ENCODE measurements at places on chromosomes 1 and 21. TPM values are rescaled to one million over a fixed set of nuclear protein-coding genes. Genes with fewer than 3 reads are reported as not detected.

- peaks cover 11% of the 10 kb centered on the region for H3K27me3 ChIP-seq
- H3K4me1 ChIP-seq, result no peaks in the 10 kb centered on the region
- no peak for DNase-seq
- peaks cover 6% of the 10 kb centered on the region for H3K36me3 ChIP-seq
- no peak overlapping the region for H3K4me3 ChIP-seq
These were observed 54.2 kb upstream of the SLC44A3 start for GRCh38 chr1:94765958-94766357.

- no peak overlapping the region for H3K27ac ChIP-seq
- no peaks in the 10 kb centered on the region for H3K4me1 ChIP-seq
- DNase-seq, result no peak
- no peak overlapping the region for H3K4me3 ChIP-seq
- H3K27me3 ChIP-seq, result no peaks in the 10 kb centered on the region
These were observed 406.7 kb downstream of the NTNG1 start for GRCh38 chr1:107547363-107548155.

The ARHGEF16 gene
- total RNA-seq, result 3.2 TPM

DNA sequence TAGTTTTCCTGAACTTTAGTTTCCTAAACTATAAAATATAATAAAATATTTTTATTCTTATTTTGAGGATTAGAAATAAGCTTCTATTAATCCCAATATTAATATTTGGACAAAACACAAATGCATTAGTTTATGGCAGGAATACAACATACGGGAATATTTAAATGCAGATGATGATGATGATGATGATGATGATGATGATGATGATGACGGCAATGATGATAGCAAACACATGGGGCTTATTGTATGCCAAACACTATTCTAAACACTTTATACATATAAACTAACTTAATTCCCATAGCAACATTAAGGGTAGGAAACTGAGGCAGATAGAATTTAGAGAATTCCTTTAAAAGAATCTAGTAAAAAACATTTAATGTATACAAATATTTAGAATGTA lies 541.5 kb upstream of the BEND5 start:
- no peak overlapping the region for H3K4me3 ChIP-seq
- no peaks in the 10 kb centered on the region for H3K4me1 ChIP-seq
- H3K27ac ChIP-seq, result no peak overlapping the region
- no peaks in the 10 kb centered on the region for H3K27me3 ChIP-seq
- DNase-seq, result no peak

DNA sequence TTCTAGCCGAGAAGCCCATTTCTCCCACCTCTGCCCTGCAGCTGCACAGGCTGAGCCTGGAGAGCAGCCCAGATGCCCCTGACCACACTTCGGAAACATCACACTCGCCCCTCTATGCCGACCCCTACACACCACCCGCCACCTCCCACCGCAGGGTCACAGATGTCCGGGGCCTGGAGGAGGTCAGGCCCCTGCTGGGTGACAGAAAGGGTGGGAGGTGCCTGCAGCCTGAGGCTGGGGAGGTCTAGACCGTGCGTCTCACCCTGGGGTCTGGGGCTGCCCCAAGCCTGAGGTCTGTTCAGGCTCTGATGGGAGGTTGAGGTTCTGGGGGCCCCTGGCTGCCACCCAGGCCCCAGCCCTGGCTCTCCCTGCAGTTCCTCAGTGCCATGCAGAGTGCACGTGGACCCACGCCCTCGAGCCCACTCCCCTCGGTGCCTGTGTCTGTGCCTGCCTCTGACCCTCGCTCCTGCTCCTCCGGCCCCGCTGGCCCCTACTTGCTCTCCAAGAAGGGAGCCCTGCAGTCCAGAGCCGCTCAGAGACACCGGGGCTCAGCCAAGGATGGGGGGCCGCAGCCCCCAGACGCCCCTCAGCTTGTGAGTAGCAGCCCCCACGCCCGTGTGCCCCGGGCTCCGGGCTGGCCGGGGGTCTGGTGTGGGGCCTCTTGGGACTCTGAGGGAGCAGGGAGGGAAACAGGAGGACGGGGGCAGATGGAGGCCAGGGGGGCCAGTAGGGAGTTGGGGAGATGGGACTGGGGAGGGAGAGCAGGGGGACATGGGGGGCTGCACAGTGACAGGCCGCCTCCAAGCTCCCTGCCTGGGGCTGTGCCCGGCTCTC lies 7.4 kb downstream of the PLEKHN1 start:
- no peaks in the 10 kb centered on the region for H3K36me3 ChIP-seq
- no peaks in the 10 kb centered on the region for H3K27me3 ChIP-seq

GRCh38 chr1:3234956-3235355 lies 166.0 kb downstream of the PRDM16 start:
- H3K27ac ChIP-seq, result no peak overlapping the region
- DNase-seq, result no peak
- peaks cover 3% of the 10 kb centered on the region for H3K27me3 ChIP-seq
- H3K36me3 ChIP-seq, result no peaks in the 10 kb centered on the region
- H3K4me1 ChIP-seq, result no peaks in the 10 kb centered on the region
- no peak overlapping the region for H3K4me3 ChIP-seq

DNA sequence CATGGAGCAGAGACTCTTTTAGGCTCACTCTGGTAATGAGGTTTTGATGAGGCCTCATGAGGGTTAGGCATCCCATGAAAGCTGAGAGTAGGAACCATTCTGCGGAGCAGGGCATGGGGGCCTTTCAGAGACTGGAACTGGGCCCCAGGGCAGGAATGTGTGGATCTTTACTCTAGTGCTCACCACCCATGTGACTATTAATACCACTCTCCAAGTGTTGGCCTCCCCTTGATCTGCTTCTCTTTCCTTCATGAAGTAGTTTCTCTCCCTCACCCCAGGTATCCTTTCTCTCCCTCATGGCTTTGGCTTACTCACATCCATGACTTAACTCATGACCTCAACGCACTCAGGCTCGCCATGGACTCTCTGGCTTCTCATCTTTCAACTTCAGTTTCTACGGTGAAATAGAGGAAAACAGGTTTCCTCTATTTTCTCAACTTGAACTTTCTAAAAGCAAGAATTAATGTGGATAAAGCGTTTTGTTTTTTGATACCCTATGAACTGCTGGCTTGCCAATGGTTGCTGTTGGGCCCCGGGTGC lies 50.5 kb upstream of the GADD45A start:
- H3K4me1 ChIP-seq, result no peaks in the 10 kb centered on the region
- no peaks in the 10 kb centered on the region for H3K36me3 ChIP-seq

The KLF17 gene
- total RNA-seq, result not detected

DNA sequence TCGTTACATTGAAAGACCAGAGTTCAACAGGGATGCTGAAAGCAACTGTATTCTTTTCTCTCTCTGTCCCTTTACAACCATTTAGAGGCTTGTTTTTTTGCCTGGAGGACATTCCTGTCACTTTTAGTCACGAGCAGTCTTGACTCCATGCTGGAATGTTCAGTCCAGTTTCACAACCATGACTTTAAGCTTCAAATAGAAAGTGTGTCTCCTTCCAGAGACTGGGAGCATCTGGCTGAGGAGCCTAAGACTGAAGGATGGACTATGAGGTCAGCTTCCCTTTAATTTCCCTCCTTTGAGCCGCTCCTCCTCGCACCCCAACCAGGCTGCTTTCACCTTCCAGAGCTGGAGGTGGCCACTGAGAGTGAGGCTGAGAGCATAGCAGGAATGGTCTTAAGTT lies 10.5 kb upstream of the RYR2 start:
- peaks cover 14% of the 10 kb centered on the region for H3K4me1 ChIP-seq
- peak overlapping the region; percentile 16 for H3K27ac ChIP-seq
- H3K27me3 ChIP-seq, result no peaks in the 10 kb centered on the region
- no peak overlapping the region for H3K4me3 ChIP-seq
- no peak for DNase-seq

- H3K27ac ChIP-seq, result no peak overlapping the region
- H3K4me3 ChIP-seq, result no peak overlapping the region
- no peaks in the 10 kb centered on the region for H3K36me3 ChIP-seq
- peaks cover 14% of the 10 kb centered on the region for H3K4me1 ChIP-seq
- no peak for DNase-seq
- no peaks in the 10 kb centered on the region for H3K27me3 ChIP-seq
These were observed 9.7 kb downstream of the ALPL start for GRCh38 chr1:21518774-21519455.

DNA sequence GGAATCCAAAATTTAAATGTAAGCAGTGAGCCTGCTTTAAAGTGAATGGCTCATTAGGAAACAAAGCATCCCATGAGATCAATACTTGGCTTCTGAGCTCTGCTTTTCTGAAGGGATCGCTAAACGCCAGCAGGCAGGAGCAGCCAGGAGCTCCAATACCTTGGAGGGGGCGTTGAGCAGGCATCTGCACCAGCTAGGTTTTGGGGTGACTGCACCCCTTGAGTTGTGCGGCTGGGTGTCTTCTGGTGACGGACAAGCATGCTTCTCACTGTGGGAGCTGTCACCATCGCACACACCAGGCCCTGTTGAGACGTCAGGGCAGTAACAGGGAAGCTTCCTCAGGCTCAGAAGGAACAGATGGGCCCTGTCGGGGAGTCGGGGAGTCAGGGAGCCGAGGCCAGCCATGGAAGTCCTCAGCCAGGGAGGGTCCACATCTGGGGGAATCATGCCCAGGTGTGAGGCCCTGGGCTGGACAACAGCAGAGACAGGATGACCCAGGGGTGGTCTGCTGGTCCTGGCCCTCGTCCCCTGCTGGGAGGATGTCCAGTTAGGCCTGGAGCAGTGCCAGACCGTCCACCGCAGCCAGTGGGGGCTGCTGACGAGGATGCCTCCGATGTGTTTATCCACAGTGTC lies 57.9 kb upstream of the ADARB1 start:
- peak overlapping the region; percentile 56 for H3K27ac ChIP-seq
- H3K4me3 ChIP-seq, result no peak overlapping the region
- H3K27me3 ChIP-seq, result no peaks in the 10 kb centered on the region
- H3K4me1 ChIP-seq, result peaks cover 45% of the 10 kb centered on the region
- no peak for DNase-seq

DNA sequence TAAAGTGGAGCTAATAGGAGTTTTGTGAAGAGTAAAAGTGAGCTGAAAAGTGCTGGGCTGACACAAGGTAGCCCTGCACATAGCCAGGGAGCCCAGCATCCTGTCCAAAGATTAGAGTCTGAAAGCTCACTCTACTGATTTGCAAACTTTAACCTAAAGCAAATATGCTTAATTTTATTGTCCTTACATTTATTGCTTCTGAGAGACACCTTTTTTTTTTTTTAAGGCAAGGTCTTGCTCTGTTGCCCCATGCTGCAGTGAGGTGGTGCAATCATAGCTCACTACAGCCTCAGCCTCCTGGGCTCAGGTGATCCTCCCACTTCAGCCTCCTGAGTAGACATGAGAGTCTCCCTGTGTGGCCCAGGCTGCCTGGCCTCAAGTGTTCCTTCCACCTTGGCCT lies 16.5 kb downstream of the MGST3 start:
- H3K4me1 ChIP-seq, result peaks cover 7% of the 10 kb centered on the region
- no peak overlapping the region for H3K4me3 ChIP-seq

DNA sequence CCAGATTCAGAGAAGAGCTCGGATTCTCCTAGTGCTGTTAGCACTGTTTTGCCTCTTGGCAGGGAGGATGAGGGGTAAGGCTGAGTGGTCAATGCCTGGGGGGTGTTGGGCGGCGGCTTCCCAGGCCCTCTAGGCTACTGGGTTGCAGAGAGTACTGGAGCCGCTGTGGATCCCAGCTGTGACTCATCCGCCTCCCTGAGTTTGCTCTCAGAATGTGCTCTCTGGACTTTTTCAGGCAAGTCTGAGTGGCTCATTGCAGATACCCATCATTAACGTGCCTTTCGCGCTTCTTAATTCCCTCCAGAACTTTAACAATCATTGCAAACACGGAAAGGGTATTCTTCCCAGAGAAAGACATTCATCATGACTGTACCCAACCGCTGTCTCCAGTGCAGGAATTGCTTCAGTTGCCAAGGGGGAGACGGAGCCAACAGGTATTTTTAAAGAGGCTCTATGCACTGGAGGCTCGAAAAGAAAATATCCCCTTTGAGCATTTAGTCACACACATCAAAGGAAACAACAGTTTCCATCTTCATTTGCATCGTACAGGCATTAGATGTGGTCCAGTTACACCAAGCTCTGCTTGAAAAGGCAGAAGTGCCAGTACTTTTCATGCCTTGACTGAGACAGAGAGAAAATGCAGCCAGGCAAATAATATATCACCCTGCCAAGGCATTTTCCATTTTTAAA lies 14.4 kb upstream of the CAMTA1 start:
- DNase-seq, result no peak
- H3K27me3 ChIP-seq, result peaks cover 2% of the 10 kb centered on the region
- peaks cover 20% of the 10 kb centered on the region for H3K4me1 ChIP-seq
- peak overlapping the region; percentile 20 for H3K4me3 ChIP-seq

The SHE gene
- not detected for total RNA-seq

- peaks cover 71% of the 10 kb centered on the region for H3K36me3 ChIP-seq
- peak overlapping the region; percentile 88 for H3K27ac ChIP-seq
- H3K4me3 ChIP-seq, result no peak overlapping the region
- DNase-seq, result no peak
These were observed 32.5 kb downstream of the ADAMTS5 start for GRCh38 chr21:26934383-26934782.

The FCGR3B gene
- total RNA-seq, result not detected

DNA sequence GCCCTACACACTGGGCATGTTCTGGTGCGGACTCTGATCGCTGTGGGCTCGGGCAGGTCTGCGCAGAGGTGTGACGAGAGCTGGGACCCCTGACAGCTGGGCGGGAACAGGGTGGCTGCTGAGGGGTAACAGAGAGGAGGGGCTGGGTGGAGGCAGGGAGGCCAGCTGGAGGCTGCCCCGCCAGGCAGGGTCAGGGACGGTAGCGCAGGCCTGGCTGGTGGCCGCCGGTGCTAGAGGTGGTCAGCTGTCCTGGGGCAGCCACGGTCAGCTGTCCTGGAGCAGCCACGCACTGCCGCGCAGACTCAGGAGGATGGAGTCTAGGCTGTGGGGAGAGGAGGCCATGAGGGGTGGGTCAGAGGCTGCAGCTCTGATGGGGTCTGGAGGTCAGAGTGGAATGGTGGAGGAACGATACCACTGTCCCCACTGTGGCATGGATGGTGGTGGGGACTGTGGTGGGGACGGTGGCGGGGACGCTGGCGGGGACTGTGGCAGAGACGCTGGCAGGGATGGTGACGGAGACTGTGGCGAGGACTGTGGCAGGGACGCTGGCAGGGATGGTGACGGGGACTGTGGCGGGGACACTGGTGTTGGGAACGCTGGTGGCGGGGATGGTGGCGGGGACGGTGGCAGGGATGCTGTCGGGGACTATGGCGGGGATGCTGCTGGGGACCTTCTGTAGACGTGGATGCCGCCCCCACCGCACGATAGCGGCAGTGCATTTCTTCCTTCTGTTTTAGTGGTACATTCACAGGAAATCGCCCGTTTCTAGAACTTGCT lies 21.3 kb upstream of the LRRC3 start:
- peak; percentile 84 for DNase-seq
- H3K27ac ChIP-seq, result no peak overlapping the region
- H3K4me1 ChIP-seq, result no peaks in the 10 kb centered on the region

The HFM1 gene
- 0.29 TPM for total RNA-seq
